ENCODE measurements at places on chromosomes 1 and 21. TPM values are rescaled to one million over a fixed set of nuclear protein-coding genes. Genes with fewer than 3 reads are reported as not detected.

The SLC6A9 gene
- total RNA-seq, result 0.74 TPM

- no peak for DNase-seq
These were observed 1.5 kb downstream of the ENTREP3 start for GRCh38 chr1:155253797-155254196.

The SERPINC1 gene
- total RNA-seq, result not detected

DNA sequence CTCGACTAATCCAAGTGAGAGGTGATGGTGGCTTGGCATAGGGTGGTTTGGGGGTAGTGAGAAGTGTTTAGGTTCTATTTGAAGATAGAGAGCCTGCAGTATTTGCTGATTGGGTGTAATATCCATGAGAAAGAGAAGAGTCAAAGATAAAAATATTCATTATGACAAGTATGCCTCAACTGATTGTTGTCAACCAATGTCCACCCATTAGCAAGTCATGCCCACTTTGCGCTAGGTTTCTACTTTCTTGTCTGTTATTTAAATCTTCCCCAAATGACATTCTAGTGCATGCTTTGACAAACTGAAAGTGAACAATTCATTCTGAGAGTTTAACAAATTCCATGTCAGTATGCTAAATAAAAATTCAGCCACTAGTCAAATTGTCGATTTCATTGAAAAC is 3.8 kb upstream of the XCL1 start:
- DNase-seq, result no peak

DNA sequence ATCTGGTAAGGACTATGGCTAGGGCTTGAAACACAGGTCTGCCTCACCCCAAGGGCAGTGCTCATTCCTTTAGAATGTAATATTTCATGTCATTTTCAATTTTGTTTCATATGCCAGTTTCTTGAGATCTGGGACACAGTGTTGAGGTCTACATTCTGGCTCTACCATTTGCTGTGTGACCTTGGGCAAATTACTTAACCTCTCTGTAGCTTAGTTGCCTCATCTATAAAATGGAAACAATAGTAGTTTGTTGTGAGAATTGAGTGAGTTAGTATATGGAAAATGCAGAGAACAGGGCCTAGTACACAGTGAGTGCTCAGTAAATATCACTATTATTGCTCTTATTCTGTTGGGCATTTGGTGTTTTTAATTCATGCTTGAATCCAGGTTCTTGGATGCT is 84.4 kb downstream of the WDR3 start:
- no peak for DNase-seq

DNA sequence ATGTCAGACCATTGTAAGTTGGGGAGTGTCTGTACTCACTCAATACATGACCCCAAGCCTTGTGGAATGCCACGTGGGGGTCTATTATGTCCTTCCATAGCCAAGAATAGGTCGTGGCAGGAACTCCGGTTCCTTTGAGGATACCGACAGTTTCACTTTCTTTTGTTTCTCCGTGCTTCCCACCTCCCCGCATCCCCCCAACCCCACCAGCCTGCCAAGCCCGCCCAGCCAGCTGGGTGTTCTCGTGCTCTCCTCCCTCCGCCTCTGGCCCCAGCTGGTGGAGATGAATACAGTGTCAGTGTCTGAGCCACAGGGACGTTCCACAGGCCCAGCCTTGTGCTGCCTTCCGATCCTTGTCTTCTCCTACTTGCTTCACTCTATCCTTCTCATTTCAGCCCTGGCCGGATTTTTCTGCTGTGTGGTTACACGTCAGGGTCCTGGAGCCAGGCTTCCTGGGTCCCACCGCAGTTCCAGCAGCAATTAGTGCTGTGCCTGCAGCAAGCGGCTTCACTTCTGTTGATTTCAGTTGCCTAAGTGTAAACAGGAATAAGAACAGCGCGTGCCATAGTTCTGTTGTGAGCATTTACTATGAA is 4.1 kb upstream of the AGTRAP start:
- peak; percentile 80 for DNase-seq

The FNDC10 gene
- total RNA-seq, result 1.8 TPM

- no peak for DNase-seq
These were observed 91.0 kb upstream of the PPM1J start for GRCh38 chr1:112806090-112806642.

GRCh38 chr1:204528241-204528640 is 12.0 kb downstream of the MDM4 start:
- no peak for DNase-seq

The FMO4 gene
- total RNA-seq, result 0.39 TPM
